Stimulated activated CD4-positive, alpha-beta T cell treated with anti-CD3 and anti-CD28 coated beads, Interleukin-1b, Interleukin-23, amount 100 ng/mL, for 24 hours (primary cell): ENCODE measurements at places on chromosomes 16 and 17.
A peak's percentile ranks its signal among the peaks of the same experiment; 100 is the strongest.

DNA sequence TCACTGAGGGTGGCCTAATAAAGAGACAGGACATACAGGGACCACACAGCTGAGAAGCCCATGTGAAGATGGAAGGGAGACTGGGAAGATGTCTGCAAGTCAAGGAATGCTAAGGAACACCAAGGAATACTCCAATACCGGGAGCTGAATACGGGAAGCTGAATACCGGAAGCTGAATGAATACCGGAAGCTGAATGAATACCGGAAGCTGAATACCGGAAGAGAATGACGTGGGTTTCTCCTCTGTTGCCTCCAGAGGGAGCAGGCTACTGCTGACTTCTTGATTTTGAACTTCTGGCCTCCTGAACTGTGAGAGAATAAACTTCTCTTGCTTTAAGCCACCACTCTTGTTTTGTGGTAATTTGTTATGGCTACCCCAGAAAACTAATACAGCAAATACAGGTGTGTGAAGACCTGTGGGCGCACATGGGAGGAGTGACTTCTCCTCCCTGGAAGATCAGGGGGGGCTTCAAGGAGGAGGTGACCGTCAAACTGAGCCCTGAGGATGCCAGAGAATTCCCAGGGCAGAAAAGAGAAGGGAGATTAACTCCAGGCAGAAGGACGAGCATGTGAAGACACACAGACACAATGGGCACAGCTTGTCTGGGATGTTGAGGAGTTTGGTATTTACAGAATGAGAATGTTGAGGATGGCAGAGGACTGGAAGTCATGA is 259.9 kb downstream of the IRF8 start:
- no peak for DNase-seq

- DNase-seq = no peak
Observed at GRCh38 chr17:83005639-83006038, 73.8 kb upstream of the METRNL start.

DNA sequence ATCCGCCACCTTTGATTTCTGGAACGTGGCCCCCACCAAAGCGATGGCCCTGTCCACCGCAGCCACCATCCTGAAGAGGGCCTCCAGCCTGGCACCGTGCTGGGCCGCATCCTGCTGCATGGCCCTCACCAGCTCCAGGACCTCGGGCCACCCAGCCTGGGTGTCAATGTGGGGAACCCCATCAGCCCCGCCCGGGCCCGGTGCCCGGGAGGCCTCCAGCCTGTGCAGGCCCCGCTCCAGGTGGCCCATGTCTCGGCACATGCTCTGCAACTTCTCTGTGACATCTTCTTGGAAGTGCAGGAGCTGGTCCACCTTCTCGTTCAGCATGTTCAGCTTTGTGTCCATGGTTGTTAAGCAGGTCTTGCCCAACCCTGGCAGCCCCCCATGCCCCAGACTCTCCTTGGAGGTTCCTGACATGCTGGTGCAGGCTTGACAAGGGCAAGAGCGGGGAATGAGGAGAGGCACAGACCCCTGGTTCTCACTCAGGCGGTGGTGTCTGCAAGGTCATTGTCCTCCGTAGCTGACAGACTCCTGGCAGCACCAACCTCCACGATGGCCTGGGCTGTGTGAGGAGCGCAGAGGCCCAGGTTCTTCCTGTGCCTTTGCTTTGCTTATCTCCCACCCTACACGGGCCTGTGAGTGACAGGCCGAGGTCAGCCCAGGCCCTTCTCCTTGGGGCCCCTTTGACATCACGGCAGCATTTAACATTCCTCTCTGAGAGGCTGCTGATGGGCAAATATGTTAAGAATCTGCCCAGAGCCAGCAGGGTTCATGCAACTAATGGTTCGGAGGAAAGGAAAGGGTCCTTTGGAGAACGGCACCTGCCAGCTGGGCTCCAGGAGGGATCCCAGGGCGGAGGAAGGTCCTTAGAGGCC is at the start of gene MYLK3:
MYLK3 (minus strand) TSS at position 568 of the 875 bp plus-strand sequence; CDS start at position 417, 151 bp downstream.
- DNase-seq = no peak

- no peak for DNase-seq
Observed at GRCh38 chr17:43591779-43592562, 45.8 kb upstream of the ETV4 start.

GRCh38 chr17:78125138-78125913 is 3.2 kb downstream of the TMC6 start:
- no peak for DNase-seq

DNA sequence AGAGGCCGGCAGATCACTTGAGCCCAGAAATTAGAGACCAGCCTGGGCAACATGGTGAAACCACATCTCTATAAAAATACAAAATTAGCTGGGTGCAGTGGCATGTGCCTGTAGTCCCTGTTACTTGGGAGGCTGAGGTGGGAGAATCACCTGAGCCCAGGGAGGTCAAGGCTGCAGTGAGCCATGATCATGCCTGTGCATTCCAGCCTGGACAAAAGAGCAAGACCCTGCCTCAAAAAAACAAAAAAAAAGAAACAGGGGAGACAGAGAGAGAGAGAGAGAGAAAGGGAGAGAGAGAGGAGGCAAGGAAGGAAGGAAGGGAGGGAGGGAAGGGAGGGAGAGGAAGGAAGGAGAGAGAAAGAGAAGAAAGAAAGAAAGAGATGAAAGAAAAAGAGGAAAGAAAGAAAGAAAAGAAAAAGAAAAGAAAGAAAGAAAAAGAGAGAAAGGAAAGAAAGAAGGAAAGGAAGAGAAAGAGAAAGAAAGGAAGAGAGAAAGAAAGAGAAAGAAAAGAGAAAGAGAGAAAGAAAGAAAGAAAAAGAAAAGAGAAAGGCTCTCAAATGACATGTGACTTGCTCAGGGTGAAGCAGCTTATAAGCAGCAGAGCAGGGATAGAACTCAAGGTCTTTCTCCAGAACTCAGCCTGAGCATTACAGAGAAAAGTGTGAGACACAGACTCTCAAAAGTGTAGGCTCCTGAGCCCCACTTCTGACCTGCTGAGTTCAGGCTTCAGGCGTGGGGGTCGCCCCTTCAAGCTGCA is 15.5 kb downstream of the CX3CL1 start:
- no peak for DNase-seq

GRCh38 chr16:24116046-24116776 is 139.9 kb upstream of the CACNG3 start:
- no peak for DNase-seq

- DNase-seq = no peak
Observed at GRCh38 chr17:7109461-7110322, 4.9 kb downstream of the ASGR2 start.

- no peak for DNase-seq
Observed at GRCh38 chr17:75402026-75402425, 3.5 kb downstream of the GRB2 start.

DNA sequence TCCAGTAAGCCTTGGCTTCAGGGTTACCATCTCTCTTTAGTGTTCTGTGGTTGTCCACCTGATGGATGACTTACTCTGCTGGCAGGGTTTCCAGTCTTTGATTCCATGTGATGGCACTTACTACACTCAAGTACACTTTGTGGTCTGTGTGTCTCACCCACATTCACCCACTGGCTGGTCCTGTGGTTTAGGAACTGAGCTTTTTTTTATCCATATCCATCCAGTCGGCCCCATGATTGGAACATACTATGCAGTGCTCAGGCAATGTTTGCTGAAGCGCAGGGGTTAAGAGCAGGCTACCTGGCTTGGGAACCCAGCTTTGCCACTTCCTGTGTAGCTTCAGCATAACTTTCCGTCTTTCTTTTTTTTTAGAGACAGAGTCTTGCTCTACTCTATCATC is 2.8 kb upstream of the FUS start:
- peak; percentile 36 for DNase-seq
